DMS79 (cell line): ENCODE measurements at places on chromosomes 5 and 9.

GRCh38 chr9:122031776-122032175, 61.3 kb downstream of the TTLL11 start:
- no peak for DNase-seq

GRCh38 chr5:57338068-57338867, 144.3 kb downstream of the ACTBL2 start:
- no peak for DNase-seq

- no peak for DNase-seq
Measured at GRCh38 chr5:148776780-148777179, 49.6 kb upstream of the ADRB2 start.

GRCh38 chr5:113480243-113480642, 8.0 kb downstream of the MCC start:
- no peak for DNase-seq

GRCh38 chr5:10653751-10654400, 90.0 kb downstream of the ANKRD33B start:
- DNase-seq: no peak

GRCh38 chr9:114898741-114899140, 31.6 kb downstream of the TNFSF8 start:
- DNase-seq: no peak

DNA sequence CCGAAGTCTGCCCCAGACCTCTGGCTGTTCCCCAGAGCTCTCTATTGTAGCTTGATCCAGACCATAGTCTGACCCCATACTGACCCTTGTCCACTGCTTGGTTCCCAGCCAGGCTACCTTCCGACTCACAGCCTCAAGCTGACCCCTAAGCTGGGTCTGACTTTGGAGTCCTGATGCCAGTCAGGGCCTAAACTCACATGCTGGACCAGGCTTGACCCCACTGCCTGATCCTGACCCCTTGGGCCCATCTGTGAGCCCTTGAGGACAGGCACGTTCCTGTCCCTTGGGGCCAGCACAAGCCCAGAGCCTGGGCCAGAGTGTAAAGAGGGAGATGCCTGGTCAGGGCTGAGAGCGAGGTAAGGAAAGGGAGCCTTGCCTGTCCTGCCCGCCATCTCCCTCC, 32.7 kb upstream of the ENHO start:
- DNase-seq: no peak

DNA sequence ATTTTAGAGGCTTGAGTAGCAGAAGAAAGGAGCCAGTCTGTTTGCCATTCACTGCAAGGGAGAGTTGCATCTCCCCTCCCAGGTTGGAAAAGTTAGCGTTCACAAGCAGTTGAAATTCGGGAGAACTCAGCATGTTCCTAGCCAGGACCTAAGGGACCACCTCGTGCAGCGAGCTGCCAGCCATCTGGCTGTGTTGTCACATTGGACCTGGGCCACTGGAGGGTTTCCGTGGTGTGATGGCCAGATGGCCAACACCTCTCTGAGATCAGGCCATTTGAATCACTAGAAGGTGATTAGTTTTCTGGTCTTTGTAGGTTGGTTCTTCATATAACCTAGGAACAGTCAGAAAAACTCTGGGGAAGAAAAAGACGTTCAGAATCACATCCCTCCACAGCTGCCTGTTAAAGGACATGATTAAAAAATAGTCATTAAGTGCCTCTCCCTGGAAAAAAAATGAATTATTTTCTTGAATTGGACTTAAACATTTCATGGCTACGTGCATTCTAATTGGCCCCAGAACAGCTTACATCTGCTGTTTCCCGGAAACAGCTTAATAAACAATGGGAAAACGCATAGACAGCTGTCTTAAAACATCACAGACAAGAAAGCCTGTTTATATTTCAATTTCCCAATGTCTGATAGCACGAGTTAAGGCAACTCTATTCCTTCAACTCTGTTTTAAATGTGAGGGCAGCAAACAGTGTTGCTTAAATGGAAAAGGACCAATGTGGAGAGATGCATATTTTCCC, 303.9 kb downstream of the TENT4A start:
- DNase-seq: no peak

DNA sequence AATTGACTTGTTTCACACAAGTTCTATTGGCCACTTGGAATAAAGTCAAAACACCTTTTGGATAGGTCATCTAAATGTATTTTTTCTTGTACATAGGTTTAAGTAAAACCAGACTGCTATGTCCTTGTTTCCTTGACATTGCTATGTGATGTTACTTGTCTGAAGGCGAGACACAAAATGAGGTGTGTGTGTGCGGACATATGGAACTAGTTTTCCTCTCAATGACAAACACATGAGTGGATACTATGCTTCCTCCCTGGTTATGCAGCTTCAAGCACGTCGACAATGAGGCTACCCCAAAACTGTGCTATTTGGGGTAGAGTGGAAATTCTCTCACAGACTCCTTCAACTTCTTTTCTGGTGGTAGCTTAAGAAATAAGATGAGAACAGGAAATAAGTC, 276.8 kb downstream of the GAS1 start:
- DNase-seq: no peak
